T-helper 2 cell treated with Interferon-gamma antibody and Interleukin-4, amounts not matched to agents 5 μg/mL and 100 μg/mL, for 36 hours (primary cell): ENCODE measurements at places on chromosomes 2 and 18.

GRCh38 chr18:60069145-60069544 is 169.3 kb downstream of the PMAIP1 start:
- no peak for DNase-seq

DNA sequence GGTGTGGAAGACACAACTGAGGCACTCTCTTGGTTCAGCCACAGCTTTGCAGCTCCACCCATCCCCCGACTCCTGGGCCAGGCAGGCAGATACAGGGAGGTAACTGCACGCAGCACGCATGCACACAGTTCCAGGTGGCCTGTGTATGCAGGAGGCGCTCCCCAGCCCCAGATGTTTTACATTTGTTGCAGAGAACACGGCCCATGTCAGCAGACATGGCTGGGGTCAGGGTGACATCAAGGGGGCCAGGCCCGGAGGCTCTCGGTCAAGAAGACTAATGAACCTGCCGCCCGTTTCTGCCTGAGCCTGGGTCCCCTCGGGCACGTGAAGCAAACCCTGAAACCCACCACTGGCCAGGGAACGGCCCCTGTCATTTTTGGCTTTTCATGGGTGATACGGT is 57.3 kb downstream of the TWIST2 start:
- no peak for DNase-seq

- no peak for DNase-seq
Observed at GRCh38 chr18:77178559-77178958, 46.0 kb upstream of the MBP start.

DNA sequence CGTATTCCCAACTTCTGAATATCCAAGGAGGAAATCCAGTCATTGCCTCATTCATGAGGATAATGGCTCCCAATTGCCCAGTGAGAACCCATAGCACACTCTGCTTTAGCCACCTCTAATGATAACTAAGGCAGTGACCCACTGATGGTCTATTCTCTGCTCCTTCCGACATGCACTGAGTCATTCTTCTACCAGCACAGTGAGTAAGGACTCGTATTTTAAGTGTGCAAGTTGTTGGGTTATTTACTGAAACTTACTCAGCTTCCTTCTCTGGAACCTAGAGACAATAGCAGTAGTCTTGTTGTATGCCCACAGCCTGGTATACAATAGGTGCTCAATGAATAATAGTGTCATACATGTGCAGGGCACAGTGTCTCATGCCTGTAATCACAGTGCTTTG is 81.1 kb upstream of the ZNF397 start:
- peak; percentile 11 for DNase-seq
